ENCODE measurements at places on chromosomes 5 and 9.

DNA sequence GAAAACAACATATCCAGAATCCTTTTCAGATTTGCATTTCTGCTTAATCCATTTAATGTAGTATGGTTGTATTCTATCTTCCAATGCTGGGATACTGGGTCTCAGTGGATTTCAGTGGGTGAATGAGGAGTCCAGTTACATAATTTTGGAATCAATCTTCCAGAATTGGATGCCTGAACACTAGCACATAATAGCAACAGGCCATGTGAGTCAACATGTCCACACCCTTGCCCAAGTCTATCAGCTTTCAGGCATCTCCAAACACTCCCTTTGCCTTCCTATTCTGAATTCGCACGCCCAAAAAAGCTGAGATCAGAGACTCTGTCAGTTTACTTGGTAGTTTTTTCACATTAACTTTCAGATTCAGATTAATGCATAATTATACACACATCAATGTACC, 202.6 kb downstream of the TSSK1B start:
- no peak for DNase-seq

GRCh38 chr9:33661176-33661575, 134.2 kb upstream of the PRSS3 start:
- DNase-seq, result no peak

DNA sequence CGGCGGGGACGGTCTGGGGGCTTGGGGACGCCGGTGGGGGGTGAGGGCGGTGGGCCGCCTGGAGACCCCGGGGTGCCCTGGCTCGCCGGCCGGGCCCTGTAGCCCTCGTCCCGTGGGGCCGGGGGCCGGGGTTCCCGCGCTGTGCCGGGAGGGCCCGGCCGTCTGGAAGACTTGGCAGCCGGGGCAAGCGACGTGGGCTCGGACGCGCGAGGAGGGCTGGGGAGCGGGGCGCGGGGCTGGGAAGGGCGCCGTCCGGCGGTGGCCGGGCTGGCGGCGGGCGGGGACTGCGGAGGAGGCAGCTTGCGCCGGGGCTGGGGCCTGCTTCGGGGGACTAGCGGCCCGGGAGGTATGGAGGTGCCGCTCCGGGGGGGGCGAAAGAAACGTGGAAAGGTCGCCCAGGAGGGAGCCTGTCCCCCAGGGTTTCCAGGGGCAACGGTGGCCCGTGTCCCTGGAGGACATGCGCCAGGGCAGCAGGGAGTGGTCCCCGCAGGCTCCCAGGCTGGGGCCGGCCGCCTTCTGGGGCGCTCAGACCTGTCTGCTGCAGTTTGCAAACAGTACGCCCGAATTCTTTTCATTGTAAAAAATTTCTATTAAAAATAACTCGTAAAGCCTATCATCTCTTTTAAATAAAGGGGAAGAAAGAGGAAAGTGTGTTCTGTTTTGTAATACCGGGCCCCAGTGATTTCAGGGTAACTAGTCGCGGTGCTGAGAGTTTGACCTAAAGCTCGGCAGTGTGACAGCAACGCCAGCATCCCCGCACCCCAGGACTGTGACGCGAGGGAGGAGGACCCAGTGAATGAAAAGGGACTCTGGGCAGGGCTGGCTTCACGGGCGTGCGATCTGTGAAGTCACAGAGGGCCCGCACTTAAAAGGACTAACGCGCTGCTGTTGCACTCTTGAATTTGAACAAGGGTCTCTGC, 752 bp upstream of the ANKH start:
- DNase-seq, result peak; percentile 22

- DNase-seq, result no peak
Measured at GRCh38 chr5:147901599-147902039, 4.7 kb downstream of the C5orf46 start.

DNA sequence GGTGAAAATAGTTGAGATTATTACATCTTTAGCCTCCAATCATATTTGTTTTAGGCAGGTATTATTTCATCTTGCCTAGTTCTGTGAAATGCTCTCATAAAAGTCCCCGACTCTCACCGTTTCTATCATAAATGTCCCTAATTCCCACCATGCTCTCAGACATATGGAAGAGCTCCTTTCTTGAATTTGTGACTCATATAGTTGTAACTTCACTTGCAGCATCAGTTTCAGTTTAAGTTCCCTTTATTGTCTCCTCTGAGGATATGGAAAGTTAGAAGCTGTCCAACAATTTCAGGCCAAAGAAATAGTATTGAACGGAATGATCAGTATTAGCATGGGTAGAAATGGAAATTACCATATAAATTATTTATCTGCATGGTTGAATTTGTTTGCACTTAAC, 187.5 kb upstream of the NR4A3 start:
- no peak for DNase-seq

- no peak for DNase-seq
Measured at GRCh38 chr5:61304590-61305381, 27.3 kb upstream of the ZSWIM6 start.

- no peak for DNase-seq
Measured at GRCh38 chr9:78622126-78622525, 325.2 kb downstream of the PSAT1 start.

DNA sequence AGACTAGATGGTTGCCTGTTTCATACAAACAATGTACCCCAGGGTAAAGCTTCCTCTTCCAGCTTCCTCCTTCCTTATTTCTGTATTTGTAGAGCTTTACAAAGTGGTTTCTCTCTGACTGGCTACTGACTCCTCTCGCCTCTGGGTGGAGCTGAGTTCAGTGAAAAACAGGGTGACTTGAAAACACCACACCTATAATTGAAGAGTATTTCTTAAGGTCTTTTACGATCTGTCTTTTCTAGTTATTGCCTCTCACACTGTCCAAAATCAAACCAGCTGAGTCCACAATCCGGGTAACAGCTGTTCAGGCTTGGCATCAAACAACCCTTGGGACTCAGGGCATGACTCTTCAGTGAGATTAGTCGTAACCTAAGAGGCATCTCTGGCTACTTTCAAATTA, 200.4 kb downstream of the ARRDC3 start:
- no peak for DNase-seq
